ENCODE measurements at places on chromosomes 16 and 17. TPM values are rescaled to one million over a fixed set of nuclear protein-coding genes. Genes with fewer than 3 reads are reported as not detected.
A peak's percentile ranks its signal among the peaks of the same experiment; 100 is the strongest.

DNA sequence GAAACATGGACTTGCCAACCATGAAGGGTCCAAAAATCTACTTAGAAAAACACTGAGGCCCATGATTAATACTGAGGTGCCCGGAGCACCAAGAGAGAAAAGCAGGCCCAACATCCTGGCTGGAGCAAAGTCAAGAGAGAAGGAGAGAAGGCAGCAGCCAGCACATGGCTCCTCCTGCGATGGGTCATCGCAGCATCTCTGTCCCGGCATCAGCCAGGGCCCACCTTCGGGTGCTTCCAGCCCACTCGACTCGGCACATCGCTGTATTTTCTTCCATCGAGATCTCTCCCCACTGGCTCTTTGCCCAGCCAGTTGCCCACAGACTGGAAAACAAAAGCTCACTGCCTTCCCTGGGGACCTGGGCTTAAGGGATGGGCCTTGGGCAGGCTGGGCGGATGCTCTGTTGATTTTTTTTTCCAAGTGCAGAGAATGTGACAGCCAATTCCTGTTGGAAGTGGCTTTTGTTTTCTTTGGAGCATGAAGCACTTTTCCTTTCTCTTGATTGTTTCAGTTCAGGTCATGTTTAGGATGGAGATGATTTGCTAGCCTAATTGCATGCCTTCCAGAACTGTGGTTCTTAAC, 58.1 kb downstream of the CYB5B start:
- no peak for DNase-seq
- H3K27ac ChIP-seq, result peak overlapping the region; percentile 80
- peaks cover 82% of the 10 kb centered on the region for H3K4me1 ChIP-seq
- H3K4me3 ChIP-seq, result peak overlapping the region; percentile 31
- H3K36me3 ChIP-seq, result peaks cover 13% of the 10 kb centered on the region

GRCh38 chr17:67747681-67748235, 30.0 kb downstream of the NOL11 start:
- H3K4me3 ChIP-seq, result no peak overlapping the region
- peaks cover 1% of the 10 kb centered on the region for H3K27me3 ChIP-seq
- H3K4me1 ChIP-seq, result no peaks in the 10 kb centered on the region
- DNase-seq, result no peak
- no peak overlapping the region for H3K27ac ChIP-seq

KRT24 gene
- total RNA-seq, result not detected

GRCh38 chr17:36933512-36934143, 3.6 kb upstream of the LHX1 start:
- peaks cover 20% of the 10 kb centered on the region for H3K4me1 ChIP-seq
- no peaks in the 10 kb centered on the region for H3K36me3 ChIP-seq
- no peak for DNase-seq
- H3K4me3 ChIP-seq, result peak overlapping the region; percentile 33

DNA sequence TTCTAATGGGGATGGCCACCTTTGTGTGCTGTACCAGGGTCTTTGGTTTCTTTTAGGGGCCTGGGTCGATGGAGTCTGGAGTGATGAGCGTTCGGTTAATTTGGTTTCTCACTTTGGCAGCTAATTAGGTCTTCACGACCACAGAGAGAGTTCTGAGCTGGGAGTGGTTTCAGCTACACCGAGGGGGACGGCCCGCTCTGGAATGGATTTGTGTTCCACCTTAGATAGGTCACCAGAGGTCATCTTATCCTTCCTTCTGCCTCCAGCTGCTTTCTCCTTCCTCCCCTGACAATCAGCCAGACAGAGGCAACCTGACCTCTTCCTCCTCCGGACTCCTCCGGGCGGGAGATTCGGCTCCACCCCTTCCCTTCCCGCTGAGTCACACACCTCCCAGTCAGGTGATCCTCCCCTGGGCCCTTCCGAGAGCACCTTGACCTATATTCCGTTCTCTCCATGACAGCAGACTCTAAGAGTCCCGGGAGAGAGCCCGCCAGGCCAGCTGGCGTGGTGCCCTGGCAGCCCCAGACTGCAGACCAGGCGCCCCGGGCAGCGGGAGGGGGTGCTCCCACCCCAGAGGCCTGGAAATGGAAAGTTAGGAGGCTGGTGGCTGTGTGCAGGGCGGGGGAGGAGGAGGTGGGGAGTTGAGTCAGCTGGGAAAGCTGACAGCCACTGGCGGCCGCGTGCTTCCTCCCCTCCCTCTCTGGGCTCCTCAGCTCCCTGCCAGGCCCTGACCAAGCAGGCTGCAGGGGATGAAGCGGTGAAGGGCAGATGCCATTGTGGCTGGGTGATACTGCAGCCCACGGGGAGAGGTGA, 44.7 kb downstream of the CHD9 start:
- no peaks in the 10 kb centered on the region for H3K27me3 ChIP-seq
- peak overlapping the region; percentile 81 for H3K4me3 ChIP-seq
- H3K27ac ChIP-seq, result peak overlapping the region; percentile 91
- H3K4me1 ChIP-seq, result peaks cover 64% of the 10 kb centered on the region
- peaks cover 4% of the 10 kb centered on the region for H3K36me3 ChIP-seq
- peak; percentile 81 for DNase-seq

ATP2A3 gene
- 0.07 TPM for total RNA-seq

TP53TG3B gene
- total RNA-seq, result 0.26 TPM
